ENCODE measurements at places on chromosomes 5 and 9. TPM values are rescaled to one million over a fixed set of nuclear protein-coding genes. Genes with fewer than 3 reads are reported as not detected.

DNA sequence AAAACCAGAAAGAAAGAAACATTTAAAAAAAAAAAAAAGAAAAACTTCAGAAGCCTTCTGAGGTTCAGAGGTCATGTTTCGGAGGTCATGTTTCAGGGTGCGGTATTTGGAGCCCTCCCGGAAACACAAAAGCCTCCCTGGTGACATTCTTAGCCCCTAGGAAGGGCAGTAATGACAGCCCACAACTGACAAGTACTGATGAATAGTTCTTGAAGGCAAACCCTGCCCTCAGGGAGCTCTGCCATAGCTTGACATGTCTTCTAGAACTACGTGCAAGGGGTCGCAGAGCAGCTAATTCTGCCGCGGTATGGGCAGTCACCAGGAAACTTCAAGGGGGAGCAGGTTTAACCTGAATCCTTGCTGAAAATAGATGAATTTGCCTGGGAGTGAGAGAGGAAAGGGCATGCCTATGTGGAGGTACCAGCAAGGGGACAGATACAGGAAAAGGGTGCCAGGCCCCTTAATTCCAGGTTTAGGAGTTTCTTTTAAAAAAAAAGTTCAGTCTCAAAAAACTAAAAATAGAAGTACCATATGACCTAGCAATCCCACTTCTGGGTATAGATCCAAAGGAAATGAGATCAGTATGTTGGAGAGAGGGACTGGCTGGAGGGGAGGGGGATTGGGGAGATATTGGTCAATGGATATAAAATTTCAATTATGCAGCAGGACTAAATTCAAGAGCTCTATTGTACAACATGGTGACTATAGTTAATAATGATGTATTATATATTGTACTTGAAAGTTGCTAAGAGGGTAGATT lies 98.4 kb downstream of the C9orf152 start:
- no peak for DNase-seq

Gene SLC4A9
- total RNA-seq: 0.17 TPM

DNA sequence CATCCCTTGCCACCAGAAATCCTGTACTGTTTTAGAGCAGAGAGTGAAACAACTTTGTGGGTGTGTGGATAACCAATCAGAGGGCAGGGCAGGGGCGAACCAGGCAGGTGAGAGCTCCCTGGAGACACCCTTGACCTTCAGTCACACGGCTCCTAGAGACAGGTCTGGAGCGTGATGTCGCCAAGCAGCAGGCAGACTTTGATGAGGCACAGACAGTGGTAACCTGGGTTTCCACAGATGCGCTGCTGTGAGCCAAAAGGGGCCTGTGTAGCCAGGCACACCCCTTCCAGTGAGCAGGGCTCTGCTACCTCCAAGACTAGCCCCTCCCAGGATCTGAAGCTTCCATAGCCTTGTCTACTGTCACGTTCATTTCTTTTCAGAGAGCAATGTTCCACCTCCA lies 317.8 kb upstream of the ADCY2 start:
- no peak for DNase-seq

Gene TMEM8B
- total RNA-seq: 5.9 TPM

GRCh38 chr9:113349445-113350094 lies at the start of gene BSPRY:
Gene BSPRY, plus strand, starts transcription at chr9:113349541. Its CDS starts 39 bp downstream, at chr9:113349580.
- peak; percentile 80 for DNase-seq

DNA sequence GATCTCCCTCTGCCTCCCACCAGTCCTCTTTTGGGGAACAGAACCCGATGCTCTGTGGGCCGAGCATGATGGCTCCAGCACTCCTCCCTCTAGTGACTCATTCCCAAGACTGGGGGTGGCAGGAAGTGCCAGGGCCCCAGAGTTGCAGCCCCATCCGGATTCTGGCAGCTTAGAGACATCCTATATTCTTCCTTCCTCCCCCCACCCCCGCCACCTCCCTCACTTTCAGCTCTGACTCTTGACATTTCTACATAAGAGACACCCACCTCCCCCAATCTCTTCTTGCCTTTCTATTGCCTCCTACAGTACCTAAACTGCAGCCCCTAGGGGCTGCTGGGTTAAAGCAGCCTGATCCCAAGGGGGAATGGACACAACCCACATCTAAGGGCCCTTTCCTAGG lies 47.1 kb upstream of the MATR3 start:
- DNase-seq: peak; percentile 31
